ENCODE measurements at places on chromosomes 1 and 21.

GRCh38 chr1:246108278-246108925 lies 398.7 kb downstream of the SMYD3 start:
- DNase-seq, result no peak

- DNase-seq, result no peak
These were observed 18.6 kb downstream of the CDC42BPA start for GRCh38 chr1:227299688-227300087.

DNA sequence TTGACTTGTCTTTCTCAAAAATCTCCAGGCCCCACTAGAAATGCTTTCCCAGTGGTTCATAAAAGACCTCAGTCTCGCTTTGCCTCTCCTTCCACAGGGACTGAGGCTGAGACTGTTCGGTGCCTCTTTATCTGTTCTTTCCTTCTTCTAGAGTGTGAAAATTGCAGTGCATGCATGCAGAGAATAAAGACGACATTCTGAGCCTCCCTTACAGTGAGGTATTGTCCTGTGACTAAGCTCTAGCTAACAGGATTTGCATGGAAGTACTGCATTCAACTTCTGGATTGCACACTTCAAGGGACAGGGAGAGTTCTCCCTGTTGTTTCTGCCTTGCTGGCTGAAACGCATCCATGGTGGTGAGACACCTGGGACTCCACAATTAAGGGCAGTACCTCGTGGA lies 69.1 kb downstream of the COLGALT2 start:
- DNase-seq, result no peak

DNA sequence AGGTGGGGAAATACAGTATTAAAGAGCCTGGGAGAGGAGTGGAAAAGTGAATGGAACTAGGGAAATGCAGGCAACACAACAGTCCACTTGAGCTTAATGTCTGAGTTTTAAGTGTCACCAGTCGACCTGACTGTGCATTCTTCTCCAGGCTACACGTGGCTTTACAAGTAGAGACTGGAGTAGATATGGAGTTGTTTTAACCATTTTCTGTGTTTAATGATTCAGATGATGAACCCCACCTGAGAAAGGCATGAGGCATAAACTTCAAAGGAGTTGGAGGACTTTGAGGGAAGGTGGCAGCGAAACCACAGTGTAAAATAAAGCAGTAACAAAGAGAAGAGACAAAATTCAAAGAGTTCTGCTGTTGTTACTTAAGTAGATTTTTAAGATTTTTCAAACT lies 12.6 kb downstream of the FUBP1 start:
- DNase-seq, result no peak

GRCh38 chr1:34696981-34697380 lies 57.9 kb upstream of the GJB5 start:
- no peak for DNase-seq

- peak; percentile 23 for DNase-seq
These were observed 68.3 kb upstream of the SIM2 start for GRCh38 chr21:36630485-36631206.
